Germinal center (tissue), 1 donor: ENCODE measurements at places on chromosomes 7 and 10.

GRCh38 chr10:60362461-60362860 is 27.2 kb downstream of the ANK3 start:
- DNase-seq, result no peak

GRCh38 chr10:1425879-1426278 is 311.4 kb downstream of the ADARB2 start:
- DNase-seq, result peak; percentile 30

GRCh38 chr7:158727690-158728089 is 23.1 kb upstream of the NCAPG2 start:
- DNase-seq, result no peak

DNA sequence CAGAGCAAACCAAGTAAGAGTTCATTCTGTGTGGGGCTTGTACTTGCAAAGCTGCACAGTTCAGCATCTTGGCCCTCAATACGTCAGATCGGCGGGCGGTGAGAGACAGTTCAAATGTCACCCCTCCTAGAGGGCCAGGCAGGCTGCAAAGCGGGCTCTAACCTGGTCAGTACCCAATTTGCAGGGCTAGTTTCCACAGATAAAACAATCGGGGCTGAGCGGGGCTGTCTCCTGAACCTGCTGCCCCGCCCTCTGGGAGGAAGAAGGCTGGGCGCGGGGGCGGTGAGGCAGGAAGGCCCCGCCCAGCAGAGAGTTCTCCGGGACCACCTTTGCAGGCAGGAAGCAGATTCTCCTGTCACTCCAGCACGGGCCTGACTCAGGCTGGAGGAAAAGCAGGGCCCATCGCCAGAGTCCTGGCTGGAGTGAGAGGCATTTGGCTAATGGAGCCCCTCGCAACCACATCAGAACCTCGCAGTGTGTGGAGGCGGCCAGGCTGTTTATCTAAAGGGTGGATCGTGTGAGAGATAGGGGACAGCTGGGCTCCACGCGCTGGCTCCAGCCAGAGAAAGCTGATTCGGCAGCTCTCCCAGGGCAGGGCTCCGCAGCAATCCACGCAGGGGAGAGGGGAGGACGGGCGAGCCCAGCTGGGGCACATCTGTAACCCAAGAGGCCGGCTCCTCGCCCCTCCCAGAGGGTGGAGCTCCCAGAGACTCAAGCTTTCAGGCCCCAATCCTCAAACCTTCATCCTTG is 83.1 kb downstream of the SH3PXD2A start:
- DNase-seq, result peak; percentile 68

DNA sequence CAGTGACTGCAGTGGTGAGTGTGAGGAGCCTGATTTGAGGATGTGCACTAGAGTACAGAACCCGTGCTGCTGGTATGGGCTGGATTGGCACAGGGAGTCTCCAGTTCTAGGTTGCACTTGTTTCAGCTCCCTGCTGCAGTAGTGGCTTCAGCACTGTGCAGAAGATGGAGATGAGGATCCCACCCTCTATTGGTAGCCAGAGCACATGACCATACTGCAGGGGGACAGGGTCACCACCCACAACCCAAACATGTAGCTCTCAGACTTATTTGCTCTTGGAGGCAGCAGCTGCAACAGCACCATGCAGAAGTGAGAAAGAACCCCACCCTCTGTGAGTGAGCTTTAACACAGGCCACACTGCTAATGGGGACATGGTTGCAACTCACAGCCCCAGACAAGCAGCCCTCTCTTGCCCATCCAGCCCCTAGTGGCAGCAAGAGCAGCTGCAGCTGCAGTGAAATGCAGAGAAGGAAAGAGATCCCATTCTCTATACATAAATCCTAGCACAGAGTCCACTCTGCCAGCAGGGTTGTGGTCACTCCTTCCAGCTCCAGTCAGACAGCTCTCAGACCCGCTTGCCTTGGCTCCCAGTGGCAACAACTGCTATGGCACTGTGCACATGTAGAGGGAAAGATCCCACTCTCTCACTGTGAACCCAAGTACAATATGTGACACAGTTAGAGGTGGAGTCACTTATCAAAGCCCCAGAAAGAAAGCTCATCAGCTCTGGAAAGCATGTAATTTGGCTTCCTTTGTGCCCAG is 51.4 kb upstream of the SCIN start:
- DNase-seq, result no peak

DNA sequence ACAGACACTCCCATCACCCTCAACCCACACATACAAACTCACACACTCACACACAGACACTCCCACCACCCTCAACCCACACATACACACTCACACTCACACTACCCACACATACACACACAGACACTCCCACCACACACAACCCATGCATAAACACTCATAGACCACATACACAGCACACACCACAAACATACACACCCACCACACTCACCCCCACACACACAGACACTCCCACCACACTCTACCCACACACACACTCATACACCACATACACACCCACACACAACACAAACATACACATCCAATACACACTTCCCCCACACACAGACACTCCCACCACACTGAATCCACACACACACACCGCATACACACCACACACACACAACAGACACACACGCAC is 521.2 kb downstream of the TCERG1L start:
- no peak for DNase-seq

DNA sequence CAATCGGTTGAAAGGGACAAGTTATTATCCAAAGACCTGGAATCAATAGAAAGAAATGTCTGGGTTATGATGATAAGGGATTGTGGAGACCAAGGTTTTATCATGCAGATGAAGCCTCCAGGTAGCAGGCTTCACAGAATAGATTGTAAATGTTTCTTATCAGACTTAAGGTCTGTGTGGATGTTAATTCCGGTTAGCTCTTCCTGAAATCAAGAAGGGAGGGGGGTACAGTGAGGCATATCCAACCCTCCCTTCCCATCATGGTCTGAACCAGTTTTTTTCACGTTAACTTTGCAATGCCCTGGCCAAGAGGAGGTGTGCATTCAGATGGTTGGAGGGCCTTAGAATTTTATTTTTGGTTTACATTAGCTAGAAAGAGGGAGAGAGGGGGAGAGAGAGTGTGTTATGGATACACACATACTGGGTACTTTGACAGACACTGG is 9.8 kb upstream of the LRRC61 start:
- no peak for DNase-seq

- no peak for DNase-seq
These were observed 21.4 kb upstream of the TFEC start for GRCh38 chr7:116052006-116052405.

- no peak for DNase-seq
These were observed 1.9 kb upstream of the CUL1 start for GRCh38 chr7:148696787-148697186.

- DNase-seq, result no peak
These were observed 54.0 kb upstream of the KCNIP2 start for GRCh38 chr10:101897633-101898032.

GRCh38 chr7:42770114-42770513 is 141.8 kb downstream of the C7orf25 start:
- DNase-seq, result no peak

DNA sequence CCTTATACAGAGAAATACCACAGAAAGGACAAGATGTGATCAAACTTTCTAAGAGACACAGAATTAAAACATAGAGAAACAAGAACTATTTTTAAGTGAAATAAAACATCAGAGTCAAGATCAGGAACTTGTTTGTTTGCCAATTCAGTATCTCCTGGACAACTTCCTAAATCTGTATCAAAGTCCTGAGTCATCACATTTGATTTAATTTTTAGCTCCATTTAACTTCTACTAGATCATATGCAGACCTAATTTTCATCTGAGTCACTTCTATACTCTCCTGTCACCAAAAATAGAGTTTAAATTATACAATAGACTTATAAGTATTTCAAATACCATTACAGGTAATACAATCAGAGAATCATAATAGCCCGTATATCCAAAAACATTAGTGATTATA is 268.1 kb downstream of the PRKG1 start:
- DNase-seq, result no peak

GRCh38 chr7:45202625-45203024 is 45.0 kb downstream of the RAMP3 start:
- no peak for DNase-seq

GRCh38 chr10:102656791-102657371 is 12.6 kb downstream of the TRIM8 start:
- DNase-seq, result no peak

GRCh38 chr7:16524332-16524731 is 2.3 kb upstream of the LRRC72 start:
- no peak for DNase-seq

DNA sequence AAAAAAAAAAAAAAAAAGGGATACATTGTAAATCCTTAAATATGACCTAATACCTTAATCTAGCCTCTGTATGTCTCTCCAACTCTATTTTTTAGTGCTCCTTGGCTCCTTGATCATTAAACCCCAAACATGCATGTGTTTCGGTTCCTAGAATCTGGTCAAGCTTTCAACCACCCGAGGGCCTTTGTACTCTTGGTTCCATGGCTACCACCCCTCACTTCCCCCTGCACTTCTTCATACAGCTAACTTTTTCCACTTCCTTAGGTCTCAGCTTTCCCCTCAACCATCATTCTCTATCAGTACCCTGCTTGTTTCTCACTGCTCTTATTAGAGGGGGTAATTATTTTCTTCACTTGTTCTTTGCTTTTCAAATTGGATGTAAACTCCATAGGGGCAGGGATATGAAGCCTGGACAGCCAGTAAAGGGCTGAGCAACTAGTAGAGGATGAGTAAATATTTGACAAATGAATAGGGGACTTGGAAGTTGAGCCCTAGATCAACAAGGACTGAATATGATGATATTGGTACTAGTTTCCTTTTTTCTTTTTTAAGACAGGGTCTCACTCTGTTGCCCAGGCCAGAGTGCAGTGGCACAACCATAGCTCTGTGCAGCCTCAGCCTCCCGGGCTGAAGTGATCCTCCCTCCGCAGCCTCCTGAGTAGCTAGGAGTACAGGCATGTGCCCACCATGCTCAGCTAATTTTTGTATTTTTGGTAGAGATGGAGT is 4.3 kb upstream of the GDI2 start:
- DNase-seq, result peak; percentile 50

GRCh38 chr10:12727832-12728215 is 273.7 kb downstream of the CCDC3 start:
- no peak for DNase-seq

- no peak for DNase-seq
These were observed 455.7 kb upstream of the KLF6 start for GRCh38 chr10:4240608-4241197.

DNA sequence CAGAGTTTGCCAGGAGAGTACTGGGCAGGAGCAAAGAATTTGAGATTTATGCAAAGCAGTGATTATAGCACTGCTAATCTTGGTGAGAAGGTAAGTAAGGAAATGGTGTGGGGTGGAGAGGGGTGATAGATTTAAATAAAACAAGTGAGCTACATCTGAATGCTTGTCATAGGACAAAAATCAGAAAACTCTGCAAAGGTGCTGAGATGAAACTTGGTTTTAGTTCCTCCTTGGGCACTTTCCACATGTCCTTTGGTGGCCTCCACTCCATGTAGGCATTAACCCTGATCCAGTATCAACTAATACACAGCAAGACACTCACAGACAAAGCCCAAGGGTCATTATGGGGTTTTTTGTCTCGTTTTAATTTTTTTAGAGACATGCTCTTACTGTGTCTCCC is 25.7 kb upstream of the FAM107B start:
- peak; percentile 19 for DNase-seq

- no peak for DNase-seq
These were observed 12.3 kb downstream of the AUTS2 start for GRCh38 chr7:69610374-69611084.

DNA sequence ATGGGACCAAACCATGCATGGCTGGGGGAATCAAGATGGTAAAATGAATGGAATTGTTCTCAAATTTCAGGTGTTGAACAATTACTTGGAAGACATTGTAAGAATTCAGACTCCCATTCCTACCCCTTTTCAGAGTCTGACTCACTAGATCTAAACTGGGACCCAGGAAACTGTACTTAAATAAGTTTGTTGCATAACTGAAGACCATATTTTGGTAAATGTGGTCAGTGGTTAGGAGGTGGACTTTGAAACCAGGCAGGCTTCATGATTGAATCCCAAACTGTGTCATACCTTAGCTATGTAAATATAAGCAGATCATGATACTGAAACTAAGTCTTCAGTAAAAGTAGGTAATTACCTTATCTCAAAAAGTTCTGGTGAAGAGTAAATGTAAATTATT is 41.7 kb downstream of the ZWINT start:
- DNase-seq, result no peak

DNA sequence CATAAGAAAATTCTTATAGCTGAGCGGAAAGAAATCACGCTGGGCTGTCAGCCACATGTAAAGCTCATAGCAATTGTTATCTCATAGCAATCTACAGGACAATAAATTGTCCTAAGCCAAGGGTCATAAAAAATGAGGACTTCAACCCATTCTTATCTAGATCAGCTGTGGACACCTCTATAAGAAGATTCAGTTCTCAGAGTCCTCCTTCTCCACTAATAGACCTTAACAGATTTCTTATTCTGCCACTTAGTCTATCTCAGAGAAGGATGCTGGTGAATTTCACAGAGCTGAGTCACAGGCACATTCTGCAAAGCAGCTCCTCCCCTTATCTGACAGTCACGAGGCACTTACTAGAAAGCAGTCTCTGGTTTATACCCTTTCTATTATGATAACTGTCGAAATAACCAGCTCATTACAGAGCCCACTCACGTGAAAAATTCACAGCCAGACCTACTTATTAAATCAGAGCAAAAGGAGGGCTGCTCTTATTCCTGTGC is 185.3 kb upstream of the PCLO start:
- no peak for DNase-seq

- no peak for DNase-seq
These were observed 322.7 kb downstream of the CRPPA start for GRCh38 chr7:16098585-16099179.

DNA sequence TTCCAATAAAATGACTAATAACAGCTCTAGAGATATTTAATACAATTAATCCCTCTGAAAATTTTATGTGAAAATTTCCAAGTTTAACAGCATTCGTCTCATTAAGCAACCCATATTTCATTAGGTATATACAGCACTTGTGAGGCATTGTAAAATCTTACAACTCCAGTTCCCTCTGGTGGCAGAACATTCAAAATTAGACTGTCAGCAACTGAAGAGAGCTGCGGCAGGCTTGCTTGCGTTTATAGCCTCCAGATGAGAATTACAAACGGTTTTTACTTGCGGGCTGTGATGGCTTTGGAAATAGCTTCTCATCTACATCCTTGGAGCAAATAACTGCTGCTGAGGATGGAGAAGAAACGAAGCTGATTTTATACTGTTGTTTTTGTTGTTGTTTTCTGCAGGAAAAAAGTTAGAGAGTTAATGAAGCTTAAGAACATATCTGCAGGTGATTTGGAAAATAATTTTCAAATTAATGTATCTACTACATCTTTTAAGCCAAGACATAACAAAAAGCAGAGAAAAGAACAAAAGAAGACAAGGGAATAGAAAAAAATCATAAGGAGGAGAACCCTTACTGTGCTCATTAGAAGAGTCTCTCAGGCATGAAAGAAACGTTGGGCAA is 171.3 kb downstream of the MAGI2 start:
- no peak for DNase-seq

DNA sequence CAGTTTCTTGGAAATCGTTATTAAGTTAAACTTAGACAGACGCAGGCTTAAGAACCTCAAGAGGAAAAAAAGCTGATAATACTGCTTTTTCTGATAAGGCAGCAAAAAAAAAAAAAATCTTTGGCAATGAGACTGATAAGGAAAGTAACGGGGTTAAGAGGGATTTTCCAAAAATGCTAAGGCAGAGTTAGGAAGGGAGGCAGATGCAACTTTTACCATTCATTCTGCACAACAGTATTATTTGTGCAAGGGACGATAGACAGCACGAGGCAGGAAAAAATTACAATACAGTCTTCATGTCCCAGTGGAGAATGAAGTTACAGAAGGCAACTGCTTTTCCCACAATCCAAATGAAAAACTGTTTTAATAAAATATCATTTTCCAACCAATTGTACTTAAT is 194.0 kb downstream of the DOCK4 start:
- no peak for DNase-seq

- no peak for DNase-seq
These were observed 216.6 kb upstream of the YAE1 start for GRCh38 chr7:39349452-39350123.
